ENCODE measurements at places on chromosomes 4 and X.

DNA sequence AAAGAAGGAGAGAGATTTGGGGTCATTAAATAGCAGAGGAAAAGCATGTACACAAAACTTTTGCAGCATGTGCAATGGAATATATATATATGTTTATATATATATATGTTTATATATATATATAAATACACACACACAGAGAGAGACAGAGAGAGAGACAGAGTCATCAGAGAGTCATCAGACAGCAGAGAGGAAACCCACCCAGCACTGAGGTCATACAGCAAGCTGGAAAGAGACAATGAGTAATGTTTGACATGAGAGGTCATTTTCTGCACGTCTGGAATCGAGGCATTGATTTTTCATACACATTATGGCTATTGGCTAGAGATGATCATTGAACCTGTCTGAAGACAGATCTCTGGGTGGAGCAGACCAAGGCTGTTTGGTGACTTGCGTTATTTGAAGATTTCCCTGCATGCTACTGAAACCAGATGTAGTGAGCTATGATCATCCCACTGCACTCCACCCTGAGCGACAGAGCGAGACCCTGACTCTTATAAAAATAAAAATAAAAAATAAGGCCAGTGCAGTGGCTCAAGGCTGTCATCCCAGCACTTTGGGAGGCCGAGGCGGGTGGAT lies 48.8 kb upstream of the SHOX start:
- no peak for DNase-seq

GRCh38 chrX:22135994-22136684 lies 104.0 kb downstream of the PHEX start:
- DNase-seq: peak; percentile 53

- DNase-seq: no peak
Observed at GRCh38 chrX:65712005-65712806, 44.8 kb downstream of the MSN start.

GRCh38 chr4:38046727-38047489 lies 86.7 kb downstream of the PTTG2 start:
- DNase-seq: peak; percentile 16

DNA sequence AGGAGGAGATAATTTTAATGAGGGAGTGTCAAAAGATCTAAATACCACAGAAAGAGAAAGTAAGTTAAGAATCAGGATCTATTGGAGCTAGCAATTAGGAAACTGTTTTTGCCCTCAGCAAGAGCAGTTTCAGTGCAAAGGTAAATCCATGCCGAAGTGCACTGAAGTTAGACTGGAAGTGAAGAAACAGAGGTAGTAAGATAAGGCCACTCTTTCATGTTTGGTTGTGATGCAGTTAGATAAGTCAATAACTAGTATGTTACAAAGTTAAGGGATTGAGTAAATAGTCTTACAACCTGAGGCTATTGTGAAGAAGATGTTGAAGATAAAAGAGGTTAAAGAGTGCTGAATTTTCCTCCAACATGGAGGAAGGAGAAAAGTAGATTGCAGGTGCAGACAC lies 46.7 kb upstream of the UCP1 start:
- no peak for DNase-seq

GRCh38 chr4:74486905-74487304 lies 42.0 kb downstream of the AREG start:
- DNase-seq: no peak

DNA sequence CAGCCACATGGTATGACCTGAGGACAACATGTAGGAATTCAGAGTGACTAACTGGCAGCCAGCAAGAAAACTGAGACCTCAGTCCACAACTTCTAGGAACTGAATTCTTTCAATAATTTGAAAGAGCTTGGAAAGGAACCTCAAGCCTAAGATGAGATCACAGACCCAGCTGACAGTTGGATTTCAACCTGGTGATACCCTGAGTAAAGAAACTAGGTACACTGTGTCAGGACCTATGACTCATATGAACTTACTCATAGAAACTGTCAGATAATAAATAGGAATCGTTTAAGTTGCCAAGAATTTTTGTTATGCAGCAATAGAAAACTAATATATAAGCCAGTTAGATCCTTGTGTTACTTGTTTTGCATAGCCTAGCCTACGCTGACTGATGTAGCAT lies 102.4 kb upstream of the DCAF12L1 start:
- DNase-seq: no peak

GRCh38 chr4:179007755-179008154 lies 1565.5 kb upstream of the AGA start:
- DNase-seq: no peak
